Fibroblast of villous mesenchyme (primary cell): ENCODE measurements at places on chromosomes 16 and 17. TPM values are rescaled to one million over a fixed set of nuclear protein-coding genes. Genes with fewer than 3 reads are reported as not detected.

- peak; percentile 2 for DNase-seq
These were observed 27.7 kb downstream of the PPM1E start for GRCh38 chr17:58783380-58783779.

- no peak for DNase-seq
These were observed 18.3 kb upstream of the TMEM92 start for GRCh38 chr17:50255766-50256635.

DNA sequence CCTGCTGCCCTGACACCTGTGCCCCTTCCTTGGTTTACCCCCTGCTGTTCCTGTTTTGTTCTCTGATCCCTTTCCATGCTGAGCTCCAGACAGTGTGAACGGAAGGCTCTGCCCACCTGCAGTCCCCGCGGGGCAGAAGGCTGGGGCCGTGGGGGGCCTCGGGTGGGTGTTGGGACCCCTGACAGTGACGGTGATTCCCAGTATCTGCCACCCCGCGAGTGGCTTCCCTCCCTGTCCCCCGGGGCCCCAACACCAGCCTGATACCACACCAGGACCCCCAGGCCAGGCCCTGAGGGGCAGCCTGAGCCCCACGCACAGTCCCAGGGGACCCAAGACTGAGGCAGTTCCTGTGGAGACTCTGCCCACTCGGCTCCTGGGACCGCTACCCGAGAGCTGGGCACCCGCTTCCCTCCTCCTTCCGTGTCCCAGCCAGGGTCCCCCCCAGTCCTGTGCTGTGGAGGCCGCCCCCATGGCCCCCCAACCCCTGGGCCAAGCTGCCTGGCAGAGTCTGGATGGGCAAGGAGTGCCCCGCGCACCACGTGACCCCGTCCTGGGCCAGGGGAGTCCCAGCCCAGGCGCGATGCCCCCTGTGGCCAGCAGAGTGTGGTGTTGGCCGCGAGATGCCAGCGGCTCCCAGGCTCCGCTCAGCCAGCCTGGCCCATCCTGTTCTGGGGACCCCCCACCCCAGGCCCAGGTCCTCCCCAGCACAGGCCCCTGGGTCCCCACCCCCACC, 10.0 kb upstream of the C1QTNF8 start:
- DNase-seq: peak; percentile 31

DNA sequence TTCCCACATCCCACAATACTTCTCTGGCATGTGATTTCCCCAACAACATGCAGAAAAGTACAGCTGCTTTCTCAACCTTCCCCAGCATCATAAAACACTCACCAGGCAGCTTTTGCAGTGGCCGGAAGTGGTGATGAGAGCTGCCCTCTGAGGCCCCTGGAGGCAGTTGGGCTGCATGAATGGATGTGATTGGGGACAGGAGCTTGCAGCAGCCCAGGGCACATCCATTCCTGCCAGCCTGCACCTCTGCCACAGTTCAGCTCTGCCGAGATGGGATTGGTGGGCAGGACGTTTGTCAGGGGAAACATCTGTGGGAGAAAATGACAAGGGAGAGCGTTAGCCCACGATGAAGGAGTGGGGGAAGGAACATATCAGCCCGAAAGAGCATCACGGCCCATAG, 19.8 kb downstream of the NUBP1 start:
- peak; percentile 48 for DNase-seq

DNA sequence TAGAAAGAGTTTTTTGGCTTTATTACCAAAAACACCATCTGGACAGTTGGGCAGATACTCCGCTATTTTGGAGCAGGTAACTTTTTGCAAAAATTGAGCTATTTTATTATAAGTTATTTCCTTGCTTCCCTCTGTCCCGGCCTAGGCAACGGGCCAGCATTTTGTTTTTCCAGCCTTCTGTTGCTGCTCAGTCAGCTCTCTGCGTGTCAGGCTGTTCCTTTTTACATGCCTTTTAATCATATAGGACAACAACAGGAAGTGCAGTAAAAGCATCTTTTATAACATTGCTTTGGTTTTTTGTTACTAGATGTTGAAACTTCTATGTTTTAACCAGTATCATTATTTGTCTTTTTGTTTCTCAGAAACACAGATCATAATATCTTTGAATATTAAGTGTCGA, 30.4 kb downstream of the PPM1D start:
- DNase-seq: peak; percentile 64

DNA sequence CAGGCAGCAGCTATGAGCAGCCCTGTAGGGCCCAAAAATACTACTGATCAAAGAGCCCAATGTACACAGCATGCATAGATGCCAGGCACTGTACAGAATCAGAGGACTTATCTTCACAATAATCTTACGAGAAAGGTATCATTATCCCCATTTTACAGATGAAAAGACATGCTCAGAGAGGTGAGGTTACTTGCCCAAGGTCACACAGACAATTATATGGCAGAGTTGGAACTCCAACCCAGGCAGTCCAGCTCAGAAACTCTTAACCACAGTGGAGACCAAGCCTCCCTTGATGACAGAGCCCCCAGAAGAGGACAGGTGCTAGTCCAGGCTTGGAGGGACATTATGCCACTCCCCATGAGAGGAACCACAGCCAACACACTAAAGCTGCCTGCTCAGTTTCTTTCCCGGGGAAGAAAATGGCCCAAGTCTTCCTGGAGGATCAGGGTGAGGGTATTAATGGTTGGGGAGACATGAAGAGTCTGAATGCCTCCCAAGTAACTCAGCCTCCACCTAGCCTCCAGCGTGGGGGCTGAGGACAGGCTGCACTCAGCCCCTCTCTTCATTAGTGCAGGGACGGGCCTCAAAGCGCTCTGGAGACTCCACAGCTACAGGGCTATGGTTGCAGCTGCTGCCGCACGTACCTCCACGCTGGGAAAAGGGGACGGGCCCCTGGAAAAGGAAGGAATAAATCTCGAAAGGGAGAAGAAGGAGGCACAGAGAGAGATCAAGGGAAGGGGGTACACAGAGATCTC, 826 bp downstream of the UNC119 start:
- peak; percentile 33 for DNase-seq

DNA sequence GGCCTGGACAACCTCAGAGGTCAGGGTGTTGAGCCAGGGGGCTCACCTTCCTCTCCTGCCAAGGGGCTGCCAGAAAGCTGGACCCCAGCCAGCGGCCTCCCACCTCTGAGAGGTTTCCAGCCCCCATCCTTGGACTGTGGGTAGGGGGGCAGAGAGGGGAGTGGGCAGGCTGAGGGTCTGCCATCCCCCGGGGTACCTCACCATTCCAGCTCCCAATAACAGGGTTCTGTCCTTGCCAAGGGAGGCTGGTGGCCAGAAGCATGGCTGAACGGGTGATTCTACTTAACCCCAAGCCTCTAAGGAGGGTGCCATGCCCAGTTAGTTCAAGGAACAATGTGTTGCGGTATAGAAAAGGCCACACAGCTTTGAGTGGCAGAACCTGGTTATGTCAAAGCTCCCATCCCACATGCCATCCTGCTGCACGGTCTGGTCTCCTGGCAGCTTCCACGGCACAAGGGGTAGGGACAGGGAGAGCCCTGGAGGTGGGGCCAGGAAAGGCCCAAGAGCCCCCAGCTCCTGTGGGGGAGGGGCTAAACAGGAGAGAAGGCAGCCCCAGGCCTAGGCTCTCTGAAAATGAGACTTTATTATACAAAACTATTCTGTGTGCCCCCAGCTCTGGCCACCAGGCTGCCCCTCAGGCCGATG, 19.8 kb downstream of the B9D1 start:
- no peak for DNase-seq

GRCh38 chr17:48003417-48004151, 32.7 kb downstream of the CDK5RAP3 start:
- no peak for DNase-seq

DNA sequence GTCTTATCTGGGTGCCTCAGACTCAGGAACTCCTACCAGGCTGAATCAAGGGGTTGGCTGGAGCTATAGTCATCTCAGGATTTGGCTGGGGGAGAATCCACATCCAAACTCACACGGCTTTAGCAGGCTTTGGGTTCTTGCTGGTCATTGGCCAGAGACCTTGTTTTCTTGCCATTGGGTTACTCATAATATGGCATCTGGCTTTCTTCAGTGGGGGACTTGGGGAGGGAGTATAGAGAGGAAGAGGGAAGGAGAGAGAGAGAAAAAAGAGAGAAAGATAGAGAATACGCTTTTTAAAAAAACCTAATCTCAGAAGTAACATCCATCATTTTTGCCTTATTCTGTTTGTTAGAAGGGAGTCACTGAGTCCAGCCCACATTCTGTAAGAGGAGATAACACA, 191.5 kb upstream of the SHISA6 start:
- no peak for DNase-seq

- DNase-seq: no peak
These were observed 7.6 kb downstream of the ADCY7 start for GRCh38 chr16:50273888-50274325.

The CES5A gene
- total RNA-seq: not detected in 2 replicates

- no peak for DNase-seq
These were observed 5.5 kb upstream of the SRL start for GRCh38 chr16:4247460-4247784.

GRCh38 chr17:66432411-66432957, 130.1 kb downstream of the PRKCA start:
- no peak for DNase-seq

The EFNB3 gene
- total RNA-seq: 0.32 and 0.43 TPM in 2 replicates

The ECI1 gene
- 40.2 and 50.9 TPM in 2 replicates for total RNA-seq

GRCh38 chr16:29684679-29685078, 5.7 kb downstream of the QPRT start:
- no peak for DNase-seq
